Left renal cortex interstitium (tissue), 4 donors: ENCODE measurements at places on chromosomes 7 and 10. TPM values are rescaled to one million over a fixed set of nuclear protein-coding genes. Genes with fewer than 3 reads are reported as not detected.

- DNase-seq: no peak
Observed at GRCh38 chr7:80935991-80936780, 17.3 kb upstream of the SEMA3C start.

The TRPV5 gene
- 0.56 TPM for polyA plus RNA-seq

DNA sequence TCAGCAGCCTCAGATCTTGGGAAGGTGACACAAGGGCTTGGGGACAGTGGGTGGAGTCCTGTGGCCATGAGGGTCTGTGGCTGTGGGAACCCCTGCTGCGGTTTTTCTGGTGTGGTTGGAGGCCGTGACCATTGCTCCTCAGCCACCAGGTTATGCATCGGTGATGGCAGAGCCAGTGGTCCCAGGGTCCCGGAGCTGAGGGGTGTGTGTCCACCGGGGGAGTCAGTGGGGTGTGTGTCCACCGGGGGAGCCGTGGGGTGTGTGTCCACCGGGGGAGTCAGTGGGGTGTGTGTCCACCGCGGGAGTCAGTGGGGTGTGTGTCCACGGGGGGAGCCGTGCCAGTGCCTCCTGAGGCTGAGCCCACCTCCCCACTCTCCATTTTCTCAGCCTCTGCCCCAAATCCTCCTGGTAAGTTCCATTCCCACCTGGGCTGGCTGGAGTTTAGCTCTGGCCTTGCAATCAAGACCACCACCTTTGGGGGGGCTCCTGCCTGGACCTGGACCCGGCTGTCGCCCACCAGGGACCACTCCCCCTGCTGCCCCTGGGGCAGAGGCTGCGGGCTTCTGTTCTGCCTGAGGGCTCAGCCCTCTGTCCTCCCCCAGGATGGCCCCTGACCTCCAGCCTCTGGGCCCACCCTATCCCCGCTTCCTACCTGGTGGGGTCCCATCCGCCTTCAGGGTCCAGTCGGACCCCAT is 143.5 kb downstream of the ELFN1 start:
- DNase-seq: no peak

DNA sequence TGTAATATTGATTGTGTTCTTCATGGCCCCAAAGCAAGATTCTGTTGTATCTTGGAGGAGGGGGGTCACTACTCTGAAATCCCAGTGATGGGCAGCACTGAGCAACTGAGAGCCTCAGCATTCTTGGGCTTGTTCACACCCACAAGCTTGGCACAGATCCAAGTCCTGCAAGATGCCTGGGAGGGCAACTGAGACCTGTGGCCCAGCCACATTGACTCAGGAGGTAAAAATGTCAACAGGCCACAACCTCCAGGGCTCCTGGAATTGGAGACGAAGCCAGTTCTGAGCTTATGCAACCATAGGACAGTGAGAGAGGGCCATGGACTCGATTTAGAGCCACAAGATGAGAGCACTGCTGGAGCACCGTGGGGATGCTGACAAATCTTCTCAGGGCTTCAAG is 3.1 kb upstream of the DOCK1 start:
- DNase-seq: no peak

The MACROH2A2 gene
- 91.4 TPM for polyA plus RNA-seq

The GRB10 gene
- polyA plus RNA-seq: 26.0 TPM

GRCh38 chr10:93622942-93623341 is 10.6 kb downstream of the PDE6C start:
- DNase-seq: no peak

DNA sequence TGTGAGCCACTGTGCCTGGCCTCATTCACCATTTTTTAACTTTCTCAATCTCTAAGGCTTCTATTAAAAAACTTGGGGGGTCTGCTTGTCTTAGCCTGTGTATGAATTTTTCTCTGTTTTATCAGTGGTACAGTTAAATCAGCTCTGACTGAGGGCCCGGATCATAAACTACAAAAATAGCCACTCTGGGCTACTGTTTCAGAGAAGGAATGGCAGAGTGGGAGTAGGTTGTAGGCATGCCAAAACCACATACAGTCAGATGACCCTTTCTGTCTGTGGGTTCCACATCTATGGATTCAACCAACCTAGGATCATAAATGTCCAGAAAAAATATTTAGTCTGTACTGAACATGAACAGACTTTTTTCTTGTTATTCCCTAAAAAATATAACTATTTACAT is 21.3 kb downstream of the TBC1D12 start:
- no peak for DNase-seq

The TMEM106B gene
- polyA plus RNA-seq: 89.3 TPM

The DEPP1 gene
- polyA plus RNA-seq: 6.9 TPM

The TAS2R41 gene
- not detected for polyA plus RNA-seq

DNA sequence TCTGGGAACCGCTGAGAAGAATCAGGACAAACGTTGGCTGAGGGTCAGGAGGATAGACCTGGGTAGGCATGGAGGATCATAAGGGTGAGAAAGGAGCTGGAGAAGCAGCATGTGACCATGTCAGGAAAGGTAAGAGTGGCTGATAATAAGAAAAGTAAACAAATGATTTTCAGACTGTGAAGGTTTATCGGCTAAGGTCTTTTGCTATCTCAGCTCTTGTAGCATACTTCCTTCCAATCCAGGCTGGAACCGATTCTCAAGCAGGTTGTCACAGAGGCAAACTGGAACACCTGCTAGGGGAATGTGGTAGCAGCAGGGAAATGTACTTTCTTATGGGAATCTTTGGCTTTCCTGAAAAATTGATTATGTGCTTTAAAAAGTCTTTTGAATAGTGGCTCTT is 74.7 kb downstream of the TMEM168 start:
- DNase-seq: no peak

The ZNF488 gene
- polyA plus RNA-seq: 5.9 TPM

DNA sequence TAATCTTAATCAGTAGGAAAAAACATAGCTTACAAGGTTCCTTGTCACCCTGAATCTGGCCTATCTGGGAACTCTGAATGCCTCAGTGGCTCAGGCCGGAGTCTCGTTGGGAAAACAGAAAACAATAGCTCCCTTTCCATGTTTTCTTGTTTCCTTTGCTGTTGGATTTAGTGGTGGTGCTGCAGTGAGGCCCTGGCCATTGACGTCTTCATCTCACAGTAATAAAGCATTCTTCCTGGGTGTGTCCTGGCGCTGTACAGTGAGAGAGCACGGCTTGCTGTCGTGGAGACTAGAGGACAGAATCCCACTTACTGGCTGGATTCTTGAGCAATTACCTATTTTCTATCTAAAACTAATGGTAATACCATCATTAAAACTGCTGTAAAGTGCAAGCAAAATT is 1.3 kb upstream of the SPOCK2 start:
- DNase-seq: no peak

- DNase-seq: peak; percentile 79
Observed at GRCh38 chr10:110226543-110226925, 19.1 kb downstream of the MXI1 start.

DNA sequence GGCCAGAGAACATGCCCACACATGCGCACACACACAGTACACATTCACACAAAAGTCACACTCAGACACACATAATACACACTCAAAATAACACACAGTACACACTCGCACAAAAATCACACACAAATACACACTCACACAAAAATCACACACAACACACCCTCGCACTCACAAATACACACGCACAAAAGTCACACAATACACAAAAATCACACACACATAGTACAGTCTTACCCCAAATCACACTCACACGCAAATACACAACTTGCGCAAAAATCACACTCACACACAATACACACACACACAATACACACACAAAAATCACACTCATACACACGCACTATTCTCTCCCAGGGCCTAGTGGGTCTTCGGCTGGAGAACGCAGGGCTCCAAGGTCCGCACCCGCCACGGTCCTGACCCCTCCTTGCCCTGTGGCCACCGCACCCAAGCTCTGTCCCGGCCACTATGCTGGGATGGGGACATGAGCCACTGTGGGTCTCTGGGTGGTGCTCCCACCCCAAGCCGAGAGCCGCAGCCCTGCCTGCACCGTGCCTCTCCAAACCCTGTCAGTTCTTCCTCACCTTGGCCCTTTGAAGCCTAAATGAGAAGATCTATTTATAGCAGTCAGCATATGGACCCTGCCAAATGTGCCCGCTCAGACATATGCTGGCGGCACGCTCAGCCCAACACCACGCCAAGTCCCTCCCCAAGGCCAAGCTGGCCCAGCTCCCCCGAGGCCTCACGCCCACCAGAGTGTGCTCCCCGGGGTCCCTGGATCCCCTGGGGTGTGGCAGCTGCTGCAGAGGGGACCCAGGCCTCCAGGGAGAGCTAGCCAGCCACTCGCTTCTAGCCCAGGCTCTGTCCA is 55.9 kb downstream of the ELFN1 start:
- DNase-seq: no peak

GRCh38 chr10:28355376-28355775 is 52.5 kb upstream of the MPP7 start:
- no peak for DNase-seq

GRCh38 chr7:141276031-141276430 is 202.2 kb downstream of the TMEM178B start:
- DNase-seq: no peak

GRCh38 chr7:76201732-76202665 is at the start of gene SRRM3:
Gene SRRM3, plus strand, starts transcription at chr7:76201896. Its CDS starts 33,171 bp downstream, at chr7:76235067.
- peak; percentile 51 for DNase-seq

The PDLIM1 gene
- polyA plus RNA-seq: 81.7 TPM

DNA sequence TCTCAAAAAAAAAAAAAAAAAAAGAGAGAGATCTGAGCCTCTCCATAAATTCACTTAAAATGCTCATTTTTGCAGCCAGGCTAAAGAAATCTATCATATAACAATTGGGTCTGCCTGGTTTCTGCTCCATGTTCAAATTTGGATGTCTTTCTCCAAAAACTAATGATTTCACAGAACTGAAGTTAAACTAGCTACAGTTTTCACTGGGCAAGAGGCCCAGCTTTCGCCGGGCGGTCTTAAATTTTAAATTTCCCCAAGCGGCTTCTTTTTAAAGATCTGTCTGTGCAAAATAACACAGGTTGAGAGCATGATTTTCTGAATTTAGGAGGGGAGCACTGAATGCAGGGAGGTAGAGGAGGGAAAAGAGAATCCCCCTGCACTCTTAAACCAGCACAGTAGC is 603.4 kb downstream of the KCNMA1 start:
- DNase-seq: no peak

GRCh38 chr10:51683031-51683691 is 16.2 kb downstream of the CSTF2T start:
- DNase-seq: no peak

The VAX1 gene
- polyA plus RNA-seq: not detected

DNA sequence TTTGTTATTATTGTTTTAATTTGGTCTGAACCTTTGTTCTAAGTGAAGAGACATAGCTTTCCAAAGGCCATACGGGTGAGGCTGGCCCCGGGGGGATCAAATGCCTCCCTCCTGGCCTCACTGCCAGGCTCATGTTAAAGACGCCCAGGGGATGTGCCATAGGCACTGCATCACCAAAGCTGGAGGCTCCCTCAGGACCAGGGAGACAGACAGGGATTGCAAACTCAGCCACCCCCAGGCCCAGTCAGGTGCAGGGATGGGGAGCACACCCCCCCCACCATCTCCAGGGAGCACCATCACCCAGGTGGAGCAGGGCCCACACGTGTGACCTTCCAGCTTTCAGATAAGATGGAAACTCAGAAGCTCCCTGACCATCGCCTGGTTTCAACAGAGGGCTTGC is 96.0 kb upstream of the DNAAF5 start:
- no peak for DNase-seq

DNA sequence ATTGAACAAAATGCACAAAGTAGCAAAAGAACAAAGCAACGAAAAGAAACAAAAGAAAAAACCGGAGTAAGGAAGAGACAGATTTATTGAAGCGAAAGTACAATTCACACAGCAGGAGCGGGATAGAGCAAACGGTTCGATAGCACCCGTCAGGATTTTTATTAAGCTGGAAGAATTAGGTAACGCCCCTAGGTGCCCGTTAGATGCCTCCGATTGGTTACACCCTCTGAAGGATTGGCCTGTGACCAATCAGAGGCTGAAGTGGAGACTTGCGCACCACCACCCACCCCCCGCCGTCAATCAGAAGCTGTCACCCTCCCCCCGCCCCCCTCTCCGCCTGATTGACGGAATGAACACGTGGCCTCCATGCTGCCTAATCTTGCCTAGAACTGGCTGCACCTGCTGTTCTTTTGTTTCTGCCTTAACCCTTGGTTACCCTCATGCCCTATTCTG is 16.8 kb downstream of the OCM2 start:
- no peak for DNase-seq

DNA sequence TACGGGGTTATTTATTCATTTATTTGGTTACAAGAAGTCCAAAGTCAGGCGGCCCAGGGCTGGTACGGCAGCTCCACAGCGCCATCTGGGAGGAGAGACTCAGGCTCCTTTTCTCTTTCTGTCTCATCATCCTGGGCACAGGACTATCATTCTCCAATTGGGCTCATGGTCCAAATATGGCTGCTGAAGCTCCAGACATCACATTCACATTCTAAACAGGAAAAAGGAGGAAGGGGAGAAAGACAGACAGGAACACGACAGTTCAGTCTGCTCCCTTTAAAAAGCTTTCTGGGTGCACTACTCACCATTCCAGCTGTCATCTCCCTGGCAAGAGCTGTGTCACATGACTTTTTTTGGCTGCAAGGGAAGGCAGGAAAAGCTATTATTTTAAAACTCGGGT is 74.4 kb upstream of the PDZD8 start:
- no peak for DNase-seq

DNA sequence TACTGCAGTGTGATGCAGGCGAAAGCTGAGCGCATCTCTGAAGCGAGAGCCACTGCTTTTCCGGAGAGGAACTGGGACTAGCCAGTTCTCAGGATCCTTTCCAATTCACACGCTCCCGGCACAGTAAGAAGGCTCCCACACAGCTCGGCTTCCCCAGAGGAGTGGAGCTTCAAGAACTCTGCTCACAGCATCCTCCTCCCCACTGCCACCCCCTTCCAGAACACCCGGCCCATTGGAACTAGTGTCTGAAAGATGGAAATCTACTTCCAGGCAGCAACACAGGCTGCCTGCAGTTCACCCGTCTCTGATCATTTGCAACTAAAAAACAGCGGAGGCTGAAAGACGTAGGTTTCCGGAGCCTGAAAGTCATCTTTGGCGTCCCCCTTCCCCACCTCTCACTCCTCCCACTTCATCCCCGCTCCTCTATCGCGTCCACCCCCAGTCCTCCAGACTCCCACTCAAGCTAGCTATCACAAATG is at the start of gene DGKB:
Gene DGKB, minus strand, starts transcription at position 163 of the 479 bp plus-strand sequence.
- peak; percentile 28 for DNase-seq
